ENCODE measurements at places on chromosomes 2 and 18.

GRCh38 chr2:143397884-143398614 lies 268.8 kb downstream of the ARHGAP15 start:
- no peak for DNase-seq

DNA sequence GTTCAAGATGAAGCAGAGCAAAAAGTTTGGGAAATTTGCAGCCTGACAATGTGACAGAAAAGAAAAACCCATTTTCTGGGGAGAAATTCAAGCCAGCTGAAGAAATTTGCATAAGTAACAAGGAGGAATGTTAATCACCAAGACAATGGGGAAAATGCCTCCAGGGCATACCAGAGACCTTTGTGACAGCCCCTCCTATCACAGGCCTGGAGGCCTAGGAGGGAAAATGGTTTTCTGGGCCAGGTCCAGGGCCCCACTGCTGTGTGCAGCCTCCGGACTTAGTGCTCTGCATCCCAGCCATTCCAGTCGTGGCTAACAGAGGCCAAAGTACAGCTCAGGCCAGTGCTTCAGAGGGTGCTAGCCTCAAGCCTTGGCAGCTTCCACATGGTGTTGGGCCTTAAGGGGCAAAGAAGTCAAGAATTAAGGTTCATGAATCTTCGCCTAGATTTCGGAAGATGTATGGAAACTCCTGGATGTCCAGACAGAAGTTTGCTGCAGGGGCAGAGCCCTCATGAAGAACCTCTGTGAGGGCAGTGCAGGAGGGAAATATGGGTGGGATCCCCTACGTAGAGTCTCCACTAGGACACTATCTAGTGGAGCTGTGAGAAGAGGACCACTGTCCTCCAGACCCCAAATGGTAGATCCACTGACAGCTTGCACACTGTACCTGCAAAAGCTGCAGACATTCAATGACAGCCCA lies 314.1 kb upstream of the TRIB2 start:
- DNase-seq = no peak

- no peak for DNase-seq
These were observed 274.9 kb upstream of the TCF4 start for GRCh38 chr18:55862693-55863390.

DNA sequence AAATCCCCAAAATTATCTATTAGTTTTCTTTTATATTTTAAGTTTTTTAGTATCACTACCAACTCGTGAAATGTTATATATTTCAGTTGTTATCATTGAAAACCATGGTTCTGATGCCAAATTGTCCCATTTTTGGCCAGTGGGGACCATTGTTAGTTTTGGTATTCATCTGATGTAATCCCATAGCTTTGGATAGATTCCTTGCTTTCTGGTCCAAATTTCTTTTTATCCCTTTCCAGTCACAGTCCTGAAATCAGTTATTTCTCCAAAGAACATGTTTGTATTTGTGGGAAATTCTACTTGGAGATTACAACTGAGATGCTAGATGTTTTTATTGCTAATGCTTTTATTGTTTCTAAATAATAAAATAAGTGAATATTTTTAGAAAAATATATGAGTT lies 976.8 kb upstream of the CRIM1 start:
- no peak for DNase-seq

- no peak for DNase-seq
These were observed 41.1 kb upstream of the GALNT5 start for GRCh38 chr2:157216286-157216965.
